ENCODE measurements at places on chromosomes 12 and 14. TPM values are rescaled to one million over a fixed set of nuclear protein-coding genes. Genes with fewer than 3 reads are reported as not detected.

Gene RAPGEF3
- total RNA-seq = 53.6 TPM

Gene TRIM9
- total RNA-seq = not detected

Gene SLC24A4
- 0.07 TPM for total RNA-seq

Gene CCDC197
- total RNA-seq = not detected

Gene RERG
- not detected for total RNA-seq

Gene SARNP
- 88.1 TPM for total RNA-seq

Gene RGS6
- not detected for total RNA-seq

Data from endothelial cell of umbilical vein (primary cell).